ENCODE measurements at places on chromosomes 3 and 15. TPM values are rescaled to one million over a fixed set of nuclear protein-coding genes. Genes with fewer than 3 reads are reported as not detected.

DNA sequence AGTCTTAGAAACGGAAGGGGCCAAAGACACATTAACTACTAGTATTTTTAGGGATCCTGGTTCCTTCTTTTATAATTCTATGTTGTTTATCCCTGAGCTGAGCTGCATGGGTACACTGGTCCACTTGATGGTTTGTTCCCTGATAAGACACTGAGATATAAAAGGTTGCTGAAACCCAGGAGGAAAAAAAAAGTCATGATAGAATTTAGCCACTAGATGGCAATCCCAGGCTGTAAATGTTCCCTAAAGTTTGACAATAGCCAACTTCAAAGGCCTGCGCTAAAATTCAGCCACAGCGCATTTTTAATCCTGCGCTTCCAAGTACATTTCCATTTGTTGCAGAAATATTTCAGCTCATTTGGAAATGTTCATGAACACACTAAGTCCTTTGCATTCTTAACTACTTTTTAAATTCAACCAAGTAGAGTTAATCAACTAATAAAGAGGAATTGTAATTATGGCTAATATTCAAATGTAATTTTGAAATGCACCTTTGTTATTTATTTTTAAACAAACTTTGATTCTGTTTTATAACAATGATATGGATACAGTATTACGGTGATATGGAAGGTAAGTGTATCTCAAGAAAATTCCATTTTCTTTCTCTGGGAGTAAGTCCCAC lies 249.3 kb upstream of the FEZF2 start:
- H3K4me3 ChIP-seq = no peak overlapping the region
- DNase-seq = no peak
- H3K4me1 ChIP-seq = peaks cover 2% of the 10 kb centered on the region
- H3K27me3 ChIP-seq = no peaks in the 10 kb centered on the region
- no peaks in the 10 kb centered on the region for H3K36me3 ChIP-seq

Gene SATB1
- 23.0 TPM for total RNA-seq

DNA sequence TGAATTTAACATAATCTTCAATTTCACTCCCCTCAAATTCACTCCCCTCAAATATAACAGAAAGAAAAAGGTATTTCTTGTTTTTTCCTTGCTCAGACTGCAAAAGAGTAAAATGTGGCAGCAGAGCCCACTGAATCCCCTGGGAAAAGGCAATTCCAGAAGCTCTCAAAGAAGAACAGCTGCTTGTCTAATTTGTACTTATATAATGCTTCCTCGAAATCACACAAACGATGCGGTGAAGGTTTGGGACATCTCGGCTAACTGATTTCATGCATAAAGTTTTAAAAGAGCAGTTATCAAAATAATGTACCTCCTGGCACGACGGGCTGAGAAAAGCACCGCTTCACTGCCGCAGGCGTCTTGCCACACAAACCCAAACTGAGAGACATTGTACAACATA lies 10.7 kb downstream of the BDH1 start:
- H3K4me1 ChIP-seq = no peaks in the 10 kb centered on the region
- no peak overlapping the region for H3K4me3 ChIP-seq
- DNase-seq = no peak

GRCh38 chr3:88101142-88101541 lies 42.1 kb downstream of the ZNF654 start:
- peaks cover 7% of the 10 kb centered on the region for H3K4me1 ChIP-seq
- peaks cover 41% of the 10 kb centered on the region for H3K36me3 ChIP-seq
- no peak for DNase-seq
- H3K4me3 ChIP-seq = no peak overlapping the region
- no peak overlapping the region for H3K27ac ChIP-seq
- no peaks in the 10 kb centered on the region for H3K27me3 ChIP-seq

GRCh38 chr3:43054754-43055153 lies 51.1 kb downstream of the POMGNT2 start:
- no peak for DNase-seq
- no peak overlapping the region for H3K4me3 ChIP-seq

DNA sequence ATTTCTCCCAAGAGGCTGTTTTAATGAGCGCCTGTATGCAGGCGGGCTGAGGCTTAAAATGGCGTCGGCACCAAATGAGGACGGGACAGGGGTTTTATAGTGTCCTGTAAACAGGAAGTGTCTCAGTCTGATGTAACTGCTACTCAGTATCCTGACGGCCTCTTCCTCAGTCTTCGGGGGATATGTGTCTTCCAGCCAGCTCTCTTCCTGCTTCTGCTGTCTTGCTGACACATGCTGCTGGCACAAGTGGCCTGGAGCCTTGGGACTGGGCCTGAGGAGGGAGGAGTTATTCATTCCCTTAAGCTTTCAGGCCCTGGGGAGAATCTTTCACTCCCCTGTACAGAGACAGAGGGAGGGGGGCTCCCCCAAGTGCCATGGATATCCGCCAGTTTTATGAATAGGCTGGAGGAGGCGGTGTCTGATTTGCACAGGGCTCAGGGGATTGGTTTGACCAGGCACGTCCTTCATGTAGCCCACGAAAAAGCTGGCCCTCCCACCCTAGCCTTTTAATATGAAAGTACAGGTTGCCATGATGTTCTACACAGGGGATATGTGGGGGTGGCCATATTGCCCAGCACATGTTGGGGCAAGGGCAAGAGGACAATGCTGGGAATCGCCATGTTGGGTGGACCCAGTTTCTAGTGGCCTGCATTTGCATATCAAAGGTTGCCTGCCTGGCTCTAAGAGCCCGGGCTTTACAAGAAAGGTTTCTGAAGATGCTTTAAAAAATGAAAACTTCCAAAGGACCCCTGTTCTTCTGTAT lies 19.9 kb downstream of the NDUFB4 start:
- no peak overlapping the region for H3K4me3 ChIP-seq
- peaks cover 8% of the 10 kb centered on the region for H3K27me3 ChIP-seq
- H3K36me3 ChIP-seq = no peaks in the 10 kb centered on the region
- H3K4me1 ChIP-seq = no peaks in the 10 kb centered on the region
- DNase-seq = no peak
- H3K27ac ChIP-seq = no peak overlapping the region

DNA sequence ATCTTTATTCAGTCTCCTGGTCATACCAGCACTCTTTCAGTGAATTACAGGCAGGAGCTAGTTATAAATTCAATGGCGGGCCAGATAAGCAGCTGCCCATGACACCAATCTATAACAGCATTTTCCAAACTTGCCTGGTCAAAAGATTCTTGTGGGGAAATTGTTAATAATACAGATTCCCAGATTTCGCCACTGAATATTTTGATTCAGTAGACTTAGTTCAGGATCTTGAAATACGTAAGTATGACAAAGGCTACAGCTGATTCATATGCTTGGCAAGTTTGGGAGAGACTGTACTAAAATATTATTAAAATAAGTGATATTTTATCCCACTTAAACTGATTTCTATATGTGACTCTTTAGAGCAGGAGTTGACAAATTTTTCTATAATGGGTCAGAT lies 119.3 kb downstream of the TMCO5A start:
- H3K4me1 ChIP-seq = peaks cover under 1% of the 10 kb centered on the region
- no peaks in the 10 kb centered on the region for H3K36me3 ChIP-seq
- H3K4me3 ChIP-seq = no peak overlapping the region
- no peak for DNase-seq

DNA sequence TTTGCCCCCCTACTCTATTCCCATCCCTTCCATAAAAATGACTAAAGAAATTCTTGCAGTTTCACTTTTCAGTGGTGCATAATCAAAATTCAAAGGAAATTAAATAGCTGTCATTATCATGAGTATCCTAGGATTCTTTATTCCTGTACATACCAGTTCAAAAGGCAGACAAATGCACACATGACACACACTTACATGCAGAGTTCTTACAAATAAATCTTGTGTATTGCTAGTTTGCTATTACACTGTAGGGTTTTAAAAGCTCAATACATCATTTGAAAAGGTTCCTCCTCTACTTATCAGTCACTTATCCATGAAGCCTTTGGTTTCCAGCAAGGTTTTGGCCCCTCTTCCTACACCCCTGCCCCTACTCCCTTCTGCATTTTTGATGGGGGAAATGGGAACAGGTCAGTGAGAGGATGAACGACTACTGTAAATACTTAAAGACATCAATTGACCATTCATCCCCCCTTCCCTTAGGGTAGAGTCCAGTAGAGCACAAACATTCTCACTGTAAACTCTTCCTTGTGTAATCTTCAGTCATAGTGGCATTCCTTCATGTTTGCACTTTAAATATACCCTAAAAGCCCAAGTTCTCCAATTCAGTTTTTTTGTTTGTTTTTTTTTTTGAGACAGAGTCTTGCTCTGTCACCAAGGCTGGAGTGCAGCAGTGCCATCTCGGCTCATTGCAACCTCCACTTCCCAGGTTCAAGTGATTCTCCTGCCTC lies 92.6 kb downstream of the SUCLG2 start:
- H3K27ac ChIP-seq = no peak overlapping the region
- DNase-seq = no peak
- peaks cover 39% of the 10 kb centered on the region for H3K36me3 ChIP-seq
- H3K4me3 ChIP-seq = no peak overlapping the region
- peaks cover 6% of the 10 kb centered on the region for H3K4me1 ChIP-seq

DNA sequence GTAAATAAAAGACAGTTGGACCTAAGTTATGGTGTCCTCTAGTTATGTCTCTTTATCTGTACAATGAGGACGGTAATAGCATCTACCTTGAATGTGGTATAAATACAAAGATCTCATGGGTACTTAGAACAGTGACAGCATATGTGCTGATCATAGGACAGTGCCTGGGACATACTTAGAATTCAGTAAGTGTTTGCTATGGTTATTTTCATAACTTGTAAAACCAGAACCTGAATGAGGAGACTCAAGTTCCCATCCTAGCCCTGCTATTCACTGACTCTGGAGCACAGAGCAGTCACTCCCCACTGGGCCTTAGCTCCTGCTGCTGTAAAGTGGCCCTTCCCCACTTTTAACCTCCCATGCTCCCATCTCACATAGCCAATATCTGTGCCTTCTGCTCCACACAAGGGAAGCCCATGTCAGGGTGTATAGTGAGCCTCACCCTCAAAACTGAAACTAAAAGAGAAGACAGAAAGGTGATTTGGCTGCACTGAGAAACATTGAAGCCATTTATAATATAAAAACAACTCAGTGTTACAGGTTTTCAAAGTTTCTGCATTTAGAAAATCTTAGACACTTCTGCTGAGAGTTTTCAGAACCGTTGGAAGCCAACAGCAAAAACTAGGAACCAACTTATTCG lies 225.4 kb upstream of the UBE2E2 start:
- no peak for DNase-seq
- no peak overlapping the region for H3K27ac ChIP-seq
- no peak overlapping the region for H3K4me3 ChIP-seq

Gene NUSAP1
- 13.5 TPM for total RNA-seq

Gene RTP3
- not detected for total RNA-seq

GRCh38 chr3:59884409-59884808 lies 834.6 kb upstream of the CFAP20DC start:
- no peak overlapping the region for H3K4me3 ChIP-seq
- no peaks in the 10 kb centered on the region for H3K27me3 ChIP-seq
- H3K36me3 ChIP-seq = no peaks in the 10 kb centered on the region
- peaks cover 3% of the 10 kb centered on the region for H3K4me1 ChIP-seq
- H3K27ac ChIP-seq = no peak overlapping the region
- DNase-seq = no peak

- no peak for DNase-seq
- H3K4me3 ChIP-seq = no peak overlapping the region
- H3K4me1 ChIP-seq = peaks cover 5% of the 10 kb centered on the region
- H3K36me3 ChIP-seq = peaks cover 60% of the 10 kb centered on the region
These were observed 286.4 kb downstream of the TBC1D5 start for GRCh38 chr3:17456046-17456445.

Gene ASTE1
- 15.6 TPM for total RNA-seq

DNA sequence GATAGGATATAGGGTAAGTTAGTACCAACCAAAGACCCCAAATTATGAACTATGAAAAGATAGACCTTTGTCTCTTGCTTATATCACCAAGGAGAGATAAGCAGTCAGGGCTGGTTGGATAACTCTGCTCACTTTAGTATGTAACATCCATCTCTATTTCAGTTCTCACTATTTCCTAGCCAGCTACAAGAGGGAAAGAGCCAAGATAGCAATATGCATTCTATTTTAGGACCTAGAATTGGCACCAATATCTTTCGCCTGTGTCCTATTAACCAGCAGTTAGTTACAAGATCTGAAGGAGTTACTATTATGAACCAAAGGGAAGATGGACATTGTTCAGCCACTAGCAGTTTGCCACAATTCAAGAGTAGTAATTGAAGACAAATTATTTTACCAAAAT lies 457.5 kb downstream of the NSUN3 start:
- H3K36me3 ChIP-seq = no peaks in the 10 kb centered on the region
- H3K4me3 ChIP-seq = no peak overlapping the region
- H3K4me1 ChIP-seq = no peaks in the 10 kb centered on the region
- DNase-seq = no peak
- H3K27me3 ChIP-seq = no peaks in the 10 kb centered on the region

GRCh38 chr15:31217566-31218270 lies 108.9 kb upstream of the KLF13 start:
- no peaks in the 10 kb centered on the region for H3K27me3 ChIP-seq
- peaks cover 20% of the 10 kb centered on the region for H3K36me3 ChIP-seq
- H3K4me1 ChIP-seq = peaks cover 45% of the 10 kb centered on the region
- no peak for DNase-seq
- peak overlapping the region; percentile 93 for H3K27ac ChIP-seq

Gene CYP8B1
- total RNA-seq = not detected

Gene GPR87
- total RNA-seq = not detected

DNA sequence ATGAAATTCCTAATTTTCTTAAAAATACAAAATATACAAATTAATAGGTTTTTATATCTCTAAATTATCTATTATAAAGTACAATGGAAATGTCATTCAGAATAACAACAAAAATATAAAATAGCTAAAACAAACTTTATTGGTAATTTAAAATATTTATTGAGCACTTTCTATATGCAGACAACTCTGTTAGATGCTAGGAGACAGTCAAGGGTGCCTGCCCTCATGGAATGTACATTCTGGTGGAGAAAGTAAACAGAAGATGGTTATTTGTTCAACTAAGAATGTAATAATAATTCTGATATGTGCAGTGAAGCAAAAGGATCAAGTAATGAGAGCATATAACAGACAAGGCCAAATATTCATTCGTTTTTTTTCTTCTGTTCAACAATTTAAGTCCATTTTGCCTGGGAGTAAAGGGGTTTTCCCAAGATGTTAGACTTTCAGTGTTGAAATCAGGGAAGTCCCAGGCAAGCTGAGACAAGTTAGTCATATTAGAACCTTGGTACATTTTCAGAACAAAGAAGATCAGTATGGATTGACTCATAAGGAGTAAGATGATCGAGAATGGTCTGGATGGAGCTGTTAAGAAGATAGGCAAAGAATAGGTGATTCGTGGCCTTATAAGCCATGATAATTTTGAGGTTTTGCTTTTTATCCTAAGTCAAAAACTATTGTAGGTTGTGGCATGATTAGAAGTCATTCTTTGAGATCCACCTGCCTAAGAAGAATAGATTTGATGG lies 150.2 kb upstream of the MLF1 start:
- no peaks in the 10 kb centered on the region for H3K27me3 ChIP-seq
- H3K4me1 ChIP-seq = peaks cover 7% of the 10 kb centered on the region
- H3K36me3 ChIP-seq = peaks cover 2% of the 10 kb centered on the region
- no peak overlapping the region for H3K4me3 ChIP-seq
- H3K27ac ChIP-seq = peak overlapping the region; percentile 0
- DNase-seq = no peak

Gene ANKRD34C
- total RNA-seq = not detected

Data from activated B cell treated with CpG ODN at 0.5 μM for 24 hours (primary cell).